ENCODE measurements at places on chromosomes 11 and 22.

DNA sequence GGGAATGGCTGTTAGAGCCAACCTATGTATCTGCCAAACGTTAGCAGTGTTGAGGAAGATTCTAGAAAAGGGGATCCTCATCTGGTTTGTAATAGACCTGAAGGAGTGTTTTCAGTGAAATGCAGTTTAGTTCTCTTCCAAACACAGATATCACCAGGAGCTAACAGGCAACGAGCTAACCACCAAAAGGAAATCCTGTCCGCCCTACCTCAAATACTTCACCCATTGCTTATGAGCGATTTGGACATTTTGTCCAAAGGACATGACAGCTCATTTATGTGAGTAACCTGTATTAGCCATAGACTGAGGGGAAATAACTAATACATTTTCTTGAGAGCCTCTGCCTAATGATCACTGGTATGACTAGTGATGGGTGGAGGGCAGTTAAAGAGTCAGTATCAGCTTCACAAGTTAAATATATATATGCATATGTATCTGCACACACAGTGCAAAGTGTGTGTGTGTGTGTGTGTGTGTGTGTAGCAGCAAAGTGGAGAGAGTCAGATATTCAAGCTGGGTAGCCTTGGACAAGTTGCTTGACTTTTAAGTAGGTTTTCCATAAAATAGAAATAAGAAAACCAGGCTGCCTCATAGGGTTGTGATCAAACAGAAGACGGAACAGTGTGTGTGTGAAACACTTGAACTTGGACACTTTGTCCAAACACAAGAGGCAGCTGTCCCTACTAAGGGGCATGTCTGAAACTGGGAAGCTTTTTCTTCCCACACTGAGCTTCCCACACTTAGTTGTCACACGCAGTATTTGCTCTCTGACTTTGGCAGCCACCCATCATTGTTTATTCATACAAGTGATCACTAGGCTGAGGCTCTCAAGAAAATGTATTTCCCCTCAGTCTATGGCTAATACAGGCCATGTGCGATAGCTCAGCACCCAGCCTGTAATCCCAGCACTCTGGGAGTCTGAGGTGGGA is 940 bp upstream of the C11orf91 start:
- no peak for DNase-seq

DNA sequence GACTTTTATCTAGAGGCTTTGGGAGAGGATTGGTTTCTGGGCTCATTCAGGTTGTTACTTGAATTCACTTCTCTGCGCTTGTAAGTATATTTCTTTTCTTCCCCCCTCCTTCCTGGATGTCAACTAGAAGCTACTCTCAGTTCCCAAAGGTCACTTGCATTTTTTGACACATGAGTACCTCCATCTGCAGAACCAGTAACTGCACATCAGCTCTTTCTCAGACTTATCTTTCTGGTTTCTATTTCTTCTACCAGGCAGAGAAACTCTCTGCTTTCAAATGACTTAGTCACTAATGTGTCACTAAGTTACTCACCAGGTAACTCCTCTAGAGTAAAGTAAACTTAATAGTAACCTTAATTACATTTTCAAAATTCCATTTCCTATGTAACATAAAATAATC is 773.0 kb upstream of the LUZP2 start:
- DNase-seq: no peak

DNA sequence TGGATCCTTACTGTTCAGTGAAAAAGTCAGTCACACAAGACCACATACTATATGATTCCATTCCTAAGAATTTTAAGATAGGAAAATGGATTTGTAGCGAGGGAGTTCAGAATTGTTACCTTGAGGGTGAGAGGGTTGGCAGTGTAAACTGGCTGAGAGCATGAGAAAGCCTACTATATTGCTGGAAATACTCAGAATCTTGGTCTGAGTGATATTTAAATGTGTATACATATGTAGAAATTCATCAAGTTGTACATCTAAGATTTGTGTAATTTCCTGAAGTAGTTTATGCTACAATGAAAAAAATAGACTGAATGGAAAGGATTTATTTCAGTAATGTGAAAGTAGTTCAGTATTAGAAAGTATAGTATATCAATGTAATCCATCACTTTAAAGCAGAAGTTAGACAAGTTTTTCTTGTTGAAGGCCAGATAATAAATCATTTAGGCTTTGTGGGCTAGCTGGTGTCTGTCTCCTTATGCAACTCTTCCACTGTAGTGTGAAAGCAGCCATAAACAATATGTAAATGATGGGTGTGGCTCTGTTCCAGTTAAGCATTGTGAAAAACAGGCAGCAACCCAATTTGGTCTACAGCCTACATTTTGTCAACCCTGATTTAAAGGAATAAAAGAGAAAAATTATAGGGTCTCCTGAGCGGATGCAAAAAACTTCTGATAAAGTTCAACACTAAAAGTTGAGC is 127.2 kb upstream of the THY1 start:
- DNase-seq: no peak

- DNase-seq: no peak
Measured at GRCh38 chr11:92735039-92735438, 234.4 kb upstream of the MTNR1B start.

DNA sequence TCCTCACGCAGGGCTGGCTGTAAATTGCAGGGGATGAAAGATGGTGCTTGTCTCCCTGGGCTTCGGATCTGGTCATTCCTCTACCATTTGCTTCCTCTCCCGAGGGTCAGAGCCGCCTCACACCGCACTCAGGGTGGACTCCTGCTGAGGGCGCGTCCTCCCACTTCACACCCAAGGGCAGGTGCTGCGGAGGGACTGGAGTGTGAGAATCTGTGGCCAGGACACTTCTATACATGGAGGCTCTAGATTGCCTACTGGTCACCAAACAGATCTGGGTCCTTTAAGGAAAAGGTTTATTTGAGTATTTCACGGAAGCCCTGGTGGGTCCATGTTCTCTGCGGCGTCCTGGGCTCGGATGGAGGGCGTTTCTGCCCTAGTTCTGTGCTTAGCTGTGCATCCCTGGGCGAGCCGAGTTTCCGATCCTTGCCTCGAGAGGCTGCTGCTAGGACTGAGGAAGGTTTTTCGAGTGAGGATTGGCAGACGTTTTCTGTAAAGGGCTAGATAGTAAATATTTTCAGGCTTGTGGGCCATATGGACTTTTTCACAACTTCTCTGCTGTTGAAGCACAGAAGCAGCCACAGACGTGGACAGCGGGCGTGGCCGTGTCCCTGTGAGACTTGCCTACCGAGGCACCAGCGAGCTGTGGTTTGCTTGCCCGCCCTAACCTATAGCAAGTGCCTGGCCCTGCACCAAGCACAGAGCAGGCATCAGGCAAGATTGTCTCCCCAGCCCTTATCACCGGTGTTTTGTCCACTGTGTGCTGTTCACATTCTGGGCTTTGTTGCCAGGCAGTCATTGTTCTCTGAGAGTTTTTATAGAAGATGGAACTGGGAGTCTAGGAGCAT is 279.0 kb downstream of the TBC1D22A start:
- DNase-seq: no peak

- DNase-seq: no peak
Measured at GRCh38 chr22:29511126-29511862, 31.3 kb downstream of the NEFH start.
